ENCODE measurements at places on chromosomes 2 and 18.

GRCh38 chr2:161141033-161141432 is 19.2 kb upstream of the TANK start:
- H3K4me1 ChIP-seq = peaks cover 82% of the 10 kb centered on the region
- no peak for DNase-seq
- no peaks in the 10 kb centered on the region for H3K27me3 ChIP-seq

- no peak for DNase-seq
- no peak overlapping the region for H3K4me3 ChIP-seq
Observed at GRCh38 chr18:66587430-66587829, 16.5 kb downstream of the CDH19 start.

GRCh38 chr18:42756214-42756613 is 359.3 kb downstream of the RIT2 start:
- H3K4me3 ChIP-seq = no peak overlapping the region
- DNase-seq = no peak
- H3K4me1 ChIP-seq = no peaks in the 10 kb centered on the region
- no peaks in the 10 kb centered on the region for H3K36me3 ChIP-seq

DNA sequence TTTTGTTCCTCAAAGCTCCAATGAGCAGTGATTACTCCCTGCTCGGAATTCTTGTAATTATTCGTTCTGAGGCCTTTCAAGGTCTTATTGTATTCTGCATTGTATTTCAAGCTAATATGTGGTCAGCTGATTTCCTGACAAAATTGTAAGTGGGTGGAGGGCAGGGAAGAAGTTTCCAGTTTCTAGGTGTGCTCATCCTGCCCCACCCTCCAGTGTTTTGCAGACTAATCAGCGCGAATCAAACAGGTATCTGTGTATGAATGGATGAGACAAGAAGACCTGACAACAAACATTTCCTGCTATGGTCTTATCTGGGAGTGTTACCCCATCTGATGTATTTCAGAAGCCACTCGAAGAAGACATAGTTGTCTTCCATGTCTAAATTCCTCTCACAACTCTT is 35.3 kb downstream of the MYCN start:
- no peaks in the 10 kb centered on the region for H3K27me3 ChIP-seq
- no peaks in the 10 kb centered on the region for H3K36me3 ChIP-seq
- H3K4me1 ChIP-seq = peaks cover 24% of the 10 kb centered on the region

GRCh38 chr18:7002107-7002506 is 115.5 kb downstream of the LAMA1 start:
- H3K4me3 ChIP-seq = no peak overlapping the region
- H3K27me3 ChIP-seq = no peaks in the 10 kb centered on the region
- no peaks in the 10 kb centered on the region for H3K4me1 ChIP-seq

DNA sequence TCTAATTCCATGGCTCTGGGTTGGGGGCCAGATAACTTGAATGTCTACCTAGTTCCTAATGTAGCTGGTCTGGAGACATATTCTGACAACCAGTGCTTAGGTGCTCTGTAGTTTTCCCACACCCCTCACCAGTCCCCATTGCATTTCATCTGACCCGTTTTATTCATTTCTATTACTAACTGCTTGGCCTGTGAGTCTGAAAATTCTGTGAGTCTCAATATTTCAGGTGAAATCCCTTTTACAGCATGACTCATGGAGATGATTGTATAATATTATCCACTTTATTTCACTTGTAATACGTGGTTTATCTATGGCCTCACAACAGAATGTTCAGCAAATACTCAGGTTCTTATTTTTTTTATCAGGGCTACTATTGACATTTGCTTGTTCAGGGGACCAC is 103.7 kb upstream of the UGP2 start:
- peak overlapping the region; percentile 1 for H3K27ac ChIP-seq
- H3K4me3 ChIP-seq = no peak overlapping the region
- no peaks in the 10 kb centered on the region for H3K27me3 ChIP-seq
- DNase-seq = no peak

DNA sequence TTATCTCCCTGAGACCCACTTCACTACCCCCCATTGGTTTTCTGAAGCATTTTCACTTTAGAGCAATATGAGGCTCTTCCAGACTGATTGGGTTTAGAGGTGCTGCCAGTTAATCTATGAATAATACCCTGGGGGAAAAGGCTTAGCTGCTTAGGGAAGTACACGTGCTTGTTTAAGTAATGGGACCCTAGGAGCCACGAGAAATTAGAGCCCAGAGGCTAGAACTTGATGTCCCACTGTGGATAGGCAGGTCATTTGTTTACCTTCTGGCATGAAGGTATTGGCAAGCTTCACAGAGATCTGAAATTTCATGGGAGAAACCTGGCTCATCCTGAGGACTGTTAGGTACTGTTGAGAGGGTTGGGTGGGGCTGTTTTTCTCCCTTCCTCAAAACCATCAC is 59.7 kb downstream of the CLIP4 start:
- DNase-seq = no peak
- no peak overlapping the region for H3K27ac ChIP-seq
- H3K4me3 ChIP-seq = no peak overlapping the region
- H3K27me3 ChIP-seq = no peaks in the 10 kb centered on the region
- H3K36me3 ChIP-seq = peaks cover 27% of the 10 kb centered on the region

DNA sequence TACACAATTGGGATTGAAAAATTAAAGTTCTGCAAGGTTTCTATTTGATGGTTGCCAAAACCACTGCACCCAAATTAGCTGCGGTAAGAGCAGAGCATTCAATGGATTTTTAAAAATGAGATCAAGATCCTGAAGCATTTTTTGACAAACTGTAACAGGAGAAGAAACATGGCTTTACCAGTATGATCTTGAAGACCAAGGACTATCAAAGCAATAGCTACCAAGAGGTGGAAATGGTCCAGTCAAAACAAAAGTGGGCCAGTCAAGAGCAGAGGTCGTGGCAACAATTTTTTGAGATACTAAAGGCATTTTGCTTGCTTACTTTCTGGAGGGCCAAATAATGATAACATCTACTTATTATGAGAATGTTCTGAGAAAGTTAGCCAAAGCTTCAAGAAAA is 186.8 kb downstream of the RDH14 start:
- H3K27me3 ChIP-seq = peaks cover 11% of the 10 kb centered on the region
- no peak overlapping the region for H3K27ac ChIP-seq
- no peak overlapping the region for H3K4me3 ChIP-seq
- DNase-seq = no peak
- no peaks in the 10 kb centered on the region for H3K36me3 ChIP-seq

GRCh38 chr2:33225350-33225749 is 251.1 kb upstream of the RASGRP3 start:
- peaks cover 11% of the 10 kb centered on the region for H3K27me3 ChIP-seq
- no peak overlapping the region for H3K27ac ChIP-seq
- no peak for DNase-seq

DNA sequence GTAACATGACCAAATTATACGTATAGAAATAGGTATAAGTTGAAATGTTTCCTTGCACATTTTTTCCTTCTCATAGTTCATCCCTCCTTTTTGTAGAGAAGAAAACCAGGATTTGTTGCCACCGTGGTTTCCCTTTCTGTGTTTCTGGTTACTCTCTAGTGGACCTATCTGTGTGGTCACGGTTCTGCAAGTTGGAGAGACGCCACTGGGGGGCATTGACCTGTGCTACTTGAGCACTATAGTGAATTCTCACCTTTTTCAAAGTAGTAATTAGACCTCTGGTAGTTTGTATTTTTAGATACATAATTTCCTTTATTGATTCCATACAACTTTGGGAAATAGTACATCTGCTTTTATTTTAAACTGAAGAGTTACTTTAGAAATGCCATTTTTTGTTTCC is 444.8 kb downstream of the PTPRM start:
- DNase-seq = no peak
- H3K4me3 ChIP-seq = no peak overlapping the region
- no peak overlapping the region for H3K27ac ChIP-seq
- H3K27me3 ChIP-seq = no peaks in the 10 kb centered on the region
- no peaks in the 10 kb centered on the region for H3K36me3 ChIP-seq
- no peaks in the 10 kb centered on the region for H3K4me1 ChIP-seq

DNA sequence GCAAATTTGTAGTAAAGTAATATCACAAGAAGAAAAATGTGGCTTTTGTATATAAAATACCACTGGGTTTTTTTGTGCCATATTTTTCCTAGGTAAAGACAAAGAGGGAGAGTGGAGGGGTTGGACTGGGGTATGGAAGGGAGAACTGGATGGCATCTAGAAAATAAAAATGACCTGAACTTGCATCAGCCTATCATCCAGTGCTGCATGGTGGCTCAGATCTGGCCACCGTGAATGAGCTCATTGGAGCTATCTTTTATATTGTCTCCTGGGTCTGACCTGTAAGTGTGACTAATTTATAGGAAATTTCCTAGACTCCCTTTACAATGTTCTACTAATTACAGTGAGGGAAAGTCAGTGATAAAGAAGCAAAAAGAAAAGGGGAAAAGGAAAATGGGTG is 369.0 kb downstream of the TMEM182 start:
- no peaks in the 10 kb centered on the region for H3K36me3 ChIP-seq
- no peak overlapping the region for H3K4me3 ChIP-seq
- no peak for DNase-seq

- no peak for DNase-seq
- H3K4me3 ChIP-seq = no peak overlapping the region
Observed at GRCh38 chr2:210954386-210954907, 398.0 kb downstream of the CPS1 start.

DNA sequence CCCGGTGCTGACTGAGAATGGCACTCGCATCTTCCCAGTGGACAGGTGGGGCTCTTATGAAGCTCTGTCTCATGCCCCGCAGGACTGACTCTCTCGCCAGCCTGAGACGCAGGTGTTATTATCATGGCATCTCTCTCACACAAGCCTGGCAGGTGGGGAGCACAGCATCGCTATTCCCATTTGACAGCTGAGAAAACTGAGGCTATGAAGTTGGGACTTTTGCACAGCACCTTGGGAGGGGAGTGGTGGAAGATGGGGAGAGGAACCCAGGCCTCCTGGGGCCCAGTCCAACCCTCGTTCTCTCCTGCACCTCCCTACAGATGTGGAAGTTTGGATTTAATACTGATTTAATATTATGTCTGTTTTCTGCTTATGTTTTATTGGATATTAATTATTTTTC is 9.0 kb upstream of the NTSR2 start:
- peaks cover 34% of the 10 kb centered on the region for H3K27me3 ChIP-seq
- no peak overlapping the region for H3K4me3 ChIP-seq
- DNase-seq = no peak
- no peaks in the 10 kb centered on the region for H3K4me1 ChIP-seq

DNA sequence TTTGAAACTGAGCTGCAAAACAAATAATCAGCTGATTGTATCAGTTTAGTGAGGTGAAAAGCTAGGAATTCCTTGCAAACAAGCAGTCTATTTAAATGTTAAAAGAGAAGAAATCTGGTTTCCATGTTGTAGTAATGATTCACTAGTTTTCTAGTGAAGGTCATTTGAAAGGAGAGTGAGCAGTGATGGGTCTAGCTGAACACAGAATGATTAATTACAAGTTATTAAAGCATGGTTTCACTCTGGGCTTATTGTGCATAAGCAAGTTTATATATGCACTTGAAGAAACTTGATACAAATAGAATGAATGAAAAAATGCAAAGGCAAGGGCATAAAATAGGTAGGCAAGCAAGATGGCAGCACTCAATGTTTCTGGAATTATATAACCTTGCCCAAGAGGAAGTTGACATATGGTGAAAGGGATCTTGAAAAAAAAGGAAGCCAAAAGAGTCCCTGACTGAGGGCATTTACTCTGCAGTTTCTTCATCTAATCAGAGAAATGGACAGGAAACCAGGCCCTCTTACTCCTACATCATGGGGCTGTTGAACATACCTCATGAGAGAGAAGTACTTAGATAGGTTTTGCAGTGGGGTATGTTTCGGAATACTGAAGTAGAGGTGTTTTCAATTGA is 53.2 kb downstream of the PLCL1 start:
- peaks cover 17% of the 10 kb centered on the region for H3K4me1 ChIP-seq
- no peak overlapping the region for H3K4me3 ChIP-seq
- no peak for DNase-seq
- no peaks in the 10 kb centered on the region for H3K27me3 ChIP-seq
- peaks cover 8% of the 10 kb centered on the region for H3K36me3 ChIP-seq

DNA sequence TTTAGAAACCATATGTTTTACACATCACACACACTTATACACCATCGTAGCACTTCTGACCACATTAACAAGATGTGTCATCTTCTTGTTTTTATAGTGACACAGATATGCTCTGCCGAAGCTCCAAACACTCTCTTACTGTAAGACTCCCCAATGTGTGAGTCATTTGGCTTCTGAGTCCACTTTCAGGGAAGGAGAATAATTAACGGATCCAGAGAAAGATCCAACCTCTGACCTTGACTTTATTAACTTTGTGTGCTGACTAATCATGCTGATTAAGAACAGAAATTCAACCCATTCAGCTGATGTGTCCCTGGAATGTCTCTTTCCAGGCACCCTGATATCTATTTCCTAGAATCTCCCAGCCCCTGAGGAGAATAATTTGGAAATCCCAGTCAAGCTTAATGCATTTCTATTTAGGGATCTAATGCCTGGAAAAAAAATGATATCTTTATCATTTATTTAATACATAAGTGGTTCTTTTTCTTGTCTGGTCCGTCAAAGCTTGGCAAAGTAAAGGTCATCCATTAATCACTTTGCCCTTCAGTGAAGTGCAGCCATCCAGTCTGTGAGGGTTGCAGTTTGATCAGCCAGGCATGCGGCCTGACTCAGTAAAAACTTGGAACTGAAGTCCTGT is 615.8 kb upstream of the SYT4 start:
- H3K4me1 ChIP-seq = no peaks in the 10 kb centered on the region
- DNase-seq = no peak
- no peak overlapping the region for H3K4me3 ChIP-seq
- no peak overlapping the region for H3K27ac ChIP-seq

DNA sequence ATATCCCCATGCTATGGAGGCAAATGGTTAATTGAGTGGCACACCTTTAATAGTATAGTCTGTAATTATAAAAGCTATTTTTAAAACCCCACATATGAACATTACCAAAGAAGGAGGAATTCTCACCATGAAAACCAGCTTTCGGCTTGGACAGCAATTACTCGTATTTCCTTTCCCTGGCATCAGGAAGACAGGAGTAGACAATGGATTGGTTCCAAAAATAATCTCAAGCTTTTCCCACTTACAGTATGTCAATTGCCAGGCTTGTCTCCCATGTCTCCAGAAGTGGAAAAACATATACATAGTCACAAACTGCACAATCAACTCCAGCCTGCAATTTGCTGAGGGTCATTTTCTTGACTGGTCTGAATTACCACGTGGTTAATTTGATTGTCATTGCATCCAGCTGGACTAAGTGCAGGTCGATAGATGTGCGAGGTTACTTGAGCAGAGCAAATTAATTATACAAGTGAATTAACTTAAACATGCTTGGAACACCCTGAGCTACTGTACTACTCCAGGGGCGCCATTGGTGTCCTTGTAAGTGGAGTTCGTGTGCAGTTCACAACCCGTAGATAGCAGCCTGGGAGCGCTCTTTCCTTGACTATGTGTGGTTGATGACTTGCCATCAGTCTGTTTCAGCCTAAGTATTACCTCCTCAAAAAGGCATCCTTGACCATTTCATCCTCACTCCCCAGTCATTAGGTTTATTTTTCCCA is 124.3 kb upstream of the PELI1 start:
- no peak overlapping the region for H3K4me3 ChIP-seq
- no peak overlapping the region for H3K27ac ChIP-seq
- peaks cover 7% of the 10 kb centered on the region for H3K4me1 ChIP-seq
- H3K27me3 ChIP-seq = no peaks in the 10 kb centered on the region
- DNase-seq = no peak
- no peaks in the 10 kb centered on the region for H3K36me3 ChIP-seq

GRCh38 chr2:191252699-191253098 is 7.5 kb downstream of the MYO1B start:
- H3K36me3 ChIP-seq = no peaks in the 10 kb centered on the region
- H3K27me3 ChIP-seq = peaks cover 2% of the 10 kb centered on the region
- peaks cover 6% of the 10 kb centered on the region for H3K4me1 ChIP-seq
- DNase-seq = no peak
- no peak overlapping the region for H3K4me3 ChIP-seq
